Cerebellar cortex (tissue), 1 donor: ENCODE measurements at places on chromosomes 1 and 21.
A peak's percentile ranks its signal among the peaks of the same experiment; 100 is the strongest.

DNA sequence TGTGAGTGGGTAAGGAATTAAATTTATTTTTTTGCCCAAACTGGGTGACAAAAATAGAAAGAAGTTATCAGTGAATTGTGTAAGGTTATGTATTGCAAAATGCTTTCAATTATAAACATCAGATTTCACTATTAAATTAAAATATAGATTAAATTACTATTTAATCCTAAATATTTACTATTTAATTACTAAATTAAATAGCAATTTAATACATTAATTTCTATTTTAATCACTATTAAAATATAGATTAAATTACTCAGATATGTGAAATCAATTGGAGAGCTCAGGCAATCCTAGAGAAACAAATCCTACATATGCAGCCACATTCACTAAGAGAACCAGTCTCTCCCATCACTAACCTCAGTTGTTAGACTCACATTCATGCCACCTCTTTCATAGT lies 2075.8 kb downstream of the MRPL39 start:
- no peak for DNase-seq

- no peak for DNase-seq
Observed at GRCh38 chr1:163168053-163168452, 34.7 kb downstream of the RGS5 start.

DNA sequence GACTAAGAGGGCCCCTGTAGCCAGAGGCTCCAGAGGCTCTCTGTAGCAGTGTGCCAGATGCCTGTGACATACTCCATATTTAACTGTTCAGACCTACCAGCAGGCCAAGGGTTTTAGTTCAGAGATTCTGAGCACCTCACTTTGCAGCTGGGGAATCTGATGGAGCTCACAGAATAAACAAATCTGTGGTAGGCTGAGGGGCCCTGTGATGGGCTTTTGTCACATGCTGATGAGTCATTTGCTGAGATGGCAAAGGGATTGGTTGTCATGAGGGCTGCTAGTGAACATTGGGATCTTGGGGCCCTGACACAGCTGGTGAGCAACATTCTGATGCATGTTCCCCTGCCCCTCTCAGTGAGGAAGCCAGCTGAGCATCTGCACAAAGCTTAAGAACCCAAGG lies 482.2 kb downstream of the CAMTA1 start:
- no peak for DNase-seq

DNA sequence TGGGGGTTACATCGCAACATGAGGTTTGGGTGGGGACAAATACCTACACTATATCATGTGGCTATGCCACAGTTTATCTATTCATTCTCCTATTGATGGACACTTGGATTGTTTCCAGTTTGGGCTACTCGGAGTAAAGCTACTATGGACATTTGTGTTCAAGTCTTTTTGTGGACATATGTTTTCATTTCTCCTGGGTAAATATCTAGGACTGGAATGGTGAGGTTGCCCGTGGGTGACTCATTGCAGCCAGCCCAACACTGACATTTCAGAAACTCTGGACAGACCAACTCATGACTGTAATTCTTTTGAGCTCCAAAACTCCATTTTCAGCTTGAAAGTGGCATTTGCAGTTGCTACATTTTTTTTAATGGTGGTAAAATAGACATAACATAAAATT lies 82.7 kb downstream of the KAZN start:
- no peak for DNase-seq

DNA sequence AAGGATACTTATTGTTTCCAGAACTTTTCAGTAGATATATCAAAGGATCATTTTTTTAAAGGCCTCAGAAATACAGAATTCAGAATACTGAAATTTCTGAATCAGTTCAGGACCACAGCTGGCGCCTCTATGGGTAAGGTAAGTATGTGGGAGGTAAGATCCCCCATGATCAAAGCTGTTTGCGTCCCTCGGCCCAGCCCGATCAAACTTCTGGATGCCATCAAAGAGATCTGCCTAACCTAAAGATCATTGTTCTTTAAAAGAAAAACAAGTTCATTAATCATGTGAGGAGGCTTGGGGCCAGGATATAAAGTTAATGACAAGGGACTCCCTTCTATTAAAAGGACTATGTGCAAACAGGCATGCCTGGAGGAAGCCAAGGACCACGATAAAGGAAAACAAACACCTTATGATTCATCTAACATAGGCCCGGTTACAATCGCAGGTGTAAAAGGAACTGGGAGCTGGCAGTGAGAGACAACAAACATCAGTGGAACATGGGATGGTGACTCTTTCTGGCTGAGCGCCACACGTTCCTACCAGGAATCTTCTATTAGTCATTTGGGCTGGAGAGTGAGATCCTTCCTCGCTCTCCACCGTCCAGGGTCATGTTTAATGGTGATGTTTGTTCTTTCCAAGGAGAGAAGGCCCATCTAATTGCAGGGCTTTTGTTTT lies 2.8 kb upstream of the BACE2 start:
- DNase-seq: no peak

- no peak for DNase-seq
Observed at GRCh38 chr1:39713557-39713956, 22.3 kb upstream of the HPCAL4 start.

- DNase-seq: no peak
Observed at GRCh38 chr1:82621076-82621475, 820.3 kb downstream of the ADGRL2 start.

GRCh38 chr1:220170836-220171526 lies 77.0 kb downstream of the IARS2 start:
- DNase-seq: no peak

GRCh38 chr1:99843760-99844159 lies 6.4 kb upstream of the AGL start:
- no peak for DNase-seq

- DNase-seq: no peak
Observed at GRCh38 chr21:46119144-46119636, 21.3 kb downstream of the COL6A2 start.

DNA sequence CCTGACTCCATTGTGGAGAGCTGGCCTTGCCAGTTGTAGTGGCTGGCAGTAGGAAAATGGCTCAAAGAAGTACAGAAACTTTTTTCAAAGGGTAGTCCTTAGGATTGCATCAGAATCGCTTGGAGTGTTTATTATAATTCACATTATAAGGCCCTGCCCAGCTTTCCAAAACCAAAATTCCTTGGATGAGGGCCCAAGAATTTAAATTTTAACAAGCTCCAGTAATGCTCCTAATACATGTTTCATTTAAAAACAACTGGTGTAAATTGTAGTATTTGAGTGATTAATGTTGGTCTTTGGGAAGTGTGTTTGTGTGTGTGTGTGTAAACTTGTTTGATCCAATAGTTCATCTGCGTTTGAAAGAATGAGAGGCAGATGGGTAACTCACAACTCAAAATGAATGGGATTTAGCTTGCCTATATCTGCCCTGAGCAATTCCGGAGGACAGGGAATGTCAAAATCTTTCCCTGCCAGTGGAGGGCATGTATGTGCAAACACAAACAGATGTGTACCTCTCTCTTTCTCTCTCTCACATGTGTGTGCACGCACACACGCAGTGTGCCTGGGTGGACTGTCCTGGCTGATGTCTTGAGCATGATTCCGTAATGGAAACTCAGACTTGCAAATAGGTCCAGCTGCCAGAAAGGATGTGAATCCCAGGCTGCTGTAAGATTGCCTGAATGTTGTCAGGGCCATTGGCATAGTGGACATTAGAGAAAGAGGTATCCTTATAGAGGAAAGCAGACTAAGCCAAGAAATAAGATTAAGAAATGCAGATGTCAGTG lies 293.1 kb downstream of the LMX1A start:
- no peak for DNase-seq

DNA sequence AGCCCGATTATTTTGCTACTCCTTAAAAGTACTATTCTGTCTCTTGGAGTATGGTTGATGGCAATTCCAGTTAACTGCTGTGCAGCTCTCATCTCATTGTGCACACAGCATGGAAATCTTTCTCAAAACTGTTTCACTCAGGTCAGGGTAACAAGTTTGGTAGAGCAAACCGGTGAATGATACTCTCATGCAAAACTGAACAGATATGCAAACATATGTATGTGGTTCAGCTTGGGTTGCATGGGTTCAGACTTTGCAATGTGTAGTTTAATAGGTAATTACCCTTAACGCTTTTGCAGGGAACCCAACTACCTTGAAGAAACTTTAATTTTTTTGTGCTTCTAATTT lies 2.2 kb downstream of the GADD45A start:
- no peak for DNase-seq

DNA sequence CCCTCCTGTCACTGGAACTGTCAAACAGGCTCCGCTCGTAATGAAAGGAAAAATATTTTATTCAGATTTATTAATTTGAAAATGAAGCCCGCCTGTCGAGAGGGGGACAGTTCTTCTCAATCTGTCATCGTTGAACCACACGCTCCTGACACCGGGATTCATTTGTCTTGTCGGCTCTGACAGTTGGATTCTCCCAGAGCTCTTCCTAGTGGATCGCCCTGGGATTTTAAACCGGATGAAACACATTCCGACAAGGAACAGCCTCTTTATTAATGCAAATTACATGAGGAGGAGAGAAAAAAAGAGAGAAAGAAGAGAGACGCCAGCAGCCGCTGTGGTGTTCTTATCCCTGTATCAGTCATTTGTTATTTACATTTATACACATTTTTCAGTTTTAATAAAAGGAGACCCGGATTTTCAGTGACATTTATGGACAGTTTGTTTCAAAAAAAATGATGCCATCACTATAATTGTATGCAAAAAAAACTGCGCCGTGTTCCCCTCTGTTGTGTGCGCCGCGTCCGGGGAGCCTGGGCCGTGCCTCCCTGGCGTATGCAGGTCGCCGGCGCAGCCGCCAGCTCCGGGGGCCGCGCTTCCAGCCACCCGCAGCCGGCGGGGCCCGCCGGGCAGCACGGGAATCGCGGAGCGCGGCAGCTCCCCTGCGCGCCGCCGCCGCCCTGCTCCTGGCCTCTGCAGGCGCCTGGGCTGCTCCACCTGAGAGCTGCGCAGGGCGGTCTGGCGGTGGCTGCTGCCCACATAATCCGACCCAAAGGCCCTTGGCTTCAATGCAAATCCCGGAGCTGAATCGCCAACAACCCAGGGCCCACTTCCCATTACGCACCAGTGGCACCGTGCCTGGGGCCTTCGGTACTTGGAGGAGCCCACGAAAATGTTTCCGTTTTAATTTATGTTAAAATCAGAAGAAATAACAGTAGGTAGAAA lies 237.9 kb upstream of the PBX1 start:
- DNase-seq: peak; percentile 39

- DNase-seq: no peak
Observed at GRCh38 chr1:157119008-157119407, 19.2 kb downstream of the ETV3 start.

- no peak for DNase-seq
Observed at GRCh38 chr1:150126811-150127210, 22.9 kb upstream of the PLEKHO1 start.

GRCh38 chr1:20574686-20575540 lies 14.0 kb upstream of the CDA start:
- peak; percentile 64 for DNase-seq

GRCh38 chr1:108878678-108879077 lies 1.9 kb downstream of the GPSM2 start:
- DNase-seq: peak; percentile 50

- DNase-seq: no peak
Observed at GRCh38 chr1:170670802-170671628, 7.1 kb downstream of the PRRX1 start.
